Activated naive CD4-positive, alpha-beta T cell treated with anti-CD3 and anti-CD28 coated beads, Interleukin-2, amount 10 ng/mL, durations not matched to agents 7 days and 5 days (primary cell): ENCODE measurements at places on chromosomes 13 and 19.

DNA sequence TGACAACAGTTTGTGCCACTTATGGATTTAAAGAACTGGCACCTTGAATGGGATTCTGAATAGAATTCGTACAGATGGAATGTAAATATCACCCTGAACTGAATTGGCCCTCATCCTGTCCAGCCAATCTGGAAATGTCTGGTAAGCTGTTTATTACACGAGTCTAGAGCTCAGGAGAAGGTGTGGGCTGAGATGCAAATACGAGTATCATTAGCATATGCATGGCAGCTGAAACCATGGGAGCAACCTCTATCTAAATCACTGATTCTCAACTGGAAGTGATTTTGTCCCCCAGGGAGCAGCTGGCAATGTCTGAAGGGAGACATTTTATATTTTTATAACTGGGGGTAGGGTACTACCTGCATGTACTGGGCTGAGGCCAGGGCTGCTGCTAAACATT, 15.6 kb upstream of the VWA8 start:
- peaks cover 19% of the 10 kb centered on the region for H3K27me3 ChIP-seq
- DNase-seq, result no peak
- H3K27ac ChIP-seq, result no peak overlapping the region

DNA sequence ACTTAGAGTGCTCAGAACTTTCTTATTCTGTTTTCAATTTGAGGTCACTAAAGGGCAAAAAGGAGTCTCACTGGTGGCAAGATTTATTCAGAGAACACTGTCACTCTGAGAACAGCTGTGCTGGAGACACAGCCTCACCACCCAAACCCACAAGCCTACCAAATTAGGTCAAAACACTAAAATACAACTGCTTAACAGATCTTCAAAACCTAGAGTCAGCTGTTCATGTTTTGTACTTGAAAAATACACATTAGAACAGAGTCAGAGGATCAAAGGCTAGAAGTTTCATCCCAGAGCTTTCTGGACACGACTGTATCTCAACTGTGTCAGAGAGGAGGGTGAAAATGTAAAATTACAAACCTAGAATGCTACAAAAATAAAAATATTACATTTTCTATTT, 89.3 kb downstream of the MIPEP start:
- peaks cover 10% of the 10 kb centered on the region for H3K36me3 ChIP-seq
- H3K4me3 ChIP-seq, result no peak overlapping the region
- H3K4me1 ChIP-seq, result peaks cover 22% of the 10 kb centered on the region

GRCh38 chr13:62246581-62246980, 830.9 kb upstream of the PCDH20 start:
- no peaks in the 10 kb centered on the region for H3K4me1 ChIP-seq
- no peaks in the 10 kb centered on the region for H3K36me3 ChIP-seq
- H3K27me3 ChIP-seq, result no peaks in the 10 kb centered on the region
- no peak overlapping the region for H3K27ac ChIP-seq
- DNase-seq, result no peak
- H3K4me3 ChIP-seq, result no peak overlapping the region

- H3K27me3 ChIP-seq, result no peaks in the 10 kb centered on the region
- no peak overlapping the region for H3K4me3 ChIP-seq
- H3K4me1 ChIP-seq, result no peaks in the 10 kb centered on the region
Observed at GRCh38 chr13:68057836-68058235, 827.7 kb upstream of the PCDH9 start.

DNA sequence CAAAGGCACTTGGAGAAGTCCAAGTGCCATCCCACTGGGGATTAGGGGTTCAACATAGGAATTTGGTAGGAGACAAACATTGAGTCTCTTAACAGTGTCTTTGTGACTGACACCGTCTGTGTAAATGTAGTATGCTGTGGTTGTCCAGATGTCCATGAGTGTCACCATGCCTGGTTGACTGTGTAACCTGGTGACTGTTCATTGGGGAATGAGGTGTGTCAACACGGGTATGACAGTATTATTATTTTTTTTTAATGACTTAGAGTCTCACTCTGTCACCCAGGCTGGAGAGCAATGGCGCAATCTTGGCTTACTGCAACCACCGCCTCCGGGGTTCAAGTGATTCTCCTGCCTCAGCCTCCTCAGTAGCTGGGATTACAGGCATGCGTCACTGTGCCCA, 16.2 kb downstream of the PKN1 start:
- H3K27ac ChIP-seq, result no peak overlapping the region
- peaks cover 16% of the 10 kb centered on the region for H3K4me1 ChIP-seq
